ENCODE measurements at places on chromosomes 1 and 21. TPM values are rescaled to one million over a fixed set of nuclear protein-coding genes. Genes with fewer than 3 reads are reported as not detected.

The LRRC53 gene
- not detected for total RNA-seq

The IL19 gene
- 1.7 TPM for total RNA-seq

The AADACL4 gene
- not detected for total RNA-seq

The FAM151A gene
- total RNA-seq, result not detected

The MPZ gene
- total RNA-seq, result 2.9 TPM

The MSTO1 gene
- total RNA-seq, result 24.6 TPM

The CTBS gene
- total RNA-seq, result 11.6 TPM

The POU3F1 gene
- total RNA-seq, result under 0.01 TPM

The UBE2Q1 gene
- 36.3 TPM for total RNA-seq

The TMOD4 gene
- total RNA-seq, result not detected

The KCNA3 gene
- total RNA-seq, result under 0.01 TPM

The ISG15 gene
- total RNA-seq, result 132 TPM

The LRIG2 gene
- 20.9 TPM for total RNA-seq

The GFI1 gene
- total RNA-seq, result under 0.01 TPM

The FLG2 gene
- not detected for total RNA-seq

The SMPDL3B gene
- not detected for total RNA-seq
